ENCODE measurements at places on chromosomes 3 and 15.
A peak's percentile ranks its signal among the peaks of the same experiment; 100 is the strongest.

DNA sequence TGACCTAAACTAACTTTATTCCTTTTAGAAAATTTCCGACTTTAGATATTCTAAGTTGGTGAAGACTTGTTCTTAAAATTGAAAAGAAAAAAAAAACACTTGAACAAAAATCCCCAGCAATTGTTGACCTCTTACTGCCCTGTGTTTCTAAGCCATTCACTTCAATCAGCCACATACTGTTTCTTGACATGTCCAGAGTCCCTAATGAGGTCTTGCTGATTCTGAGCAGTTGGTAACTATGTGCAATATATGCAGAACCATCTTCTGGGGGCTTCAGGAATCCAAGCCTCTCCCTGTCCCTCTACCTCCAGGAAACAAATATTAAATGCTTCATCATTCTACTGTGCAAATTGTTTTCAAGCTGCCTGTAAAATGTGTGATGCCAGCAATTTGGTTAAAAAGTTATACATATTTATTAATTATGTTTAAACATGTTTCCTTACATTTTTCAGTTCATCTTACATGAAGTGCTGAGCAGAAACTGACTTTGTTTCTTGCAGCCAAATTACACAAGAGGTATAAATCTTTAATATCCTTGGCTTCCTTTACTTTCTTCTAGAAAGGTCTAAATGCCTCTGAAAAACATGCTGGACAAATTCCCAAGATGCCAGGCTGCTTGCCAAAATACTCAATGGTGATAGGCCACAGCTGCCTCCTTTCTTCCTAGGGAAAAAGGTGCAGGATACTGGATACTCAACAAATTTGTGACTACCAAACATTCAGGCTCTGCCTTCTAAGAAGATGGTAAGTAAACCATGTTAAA lies 19.8 kb upstream of the GYG1 start:
- DNase-seq: peak; percentile 30

DNA sequence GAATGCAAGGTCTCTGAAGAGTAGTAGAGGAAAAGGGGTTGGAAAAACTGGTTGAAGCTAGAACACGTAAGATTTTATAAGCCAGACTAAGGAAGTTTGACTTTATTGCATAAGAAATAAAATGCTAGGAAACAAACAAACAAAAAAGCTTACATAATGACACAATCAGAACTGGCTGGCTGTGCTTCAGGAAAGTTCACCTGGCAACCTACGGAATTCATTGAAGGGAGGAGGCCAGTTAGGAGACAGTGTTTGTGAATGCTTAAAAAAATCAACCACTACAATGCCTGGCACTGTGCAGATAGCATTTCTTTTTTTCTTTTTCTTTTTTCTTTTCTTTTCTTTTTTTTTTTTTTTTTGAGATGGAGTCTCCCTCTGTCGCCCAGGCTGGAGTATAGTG lies 1.9 kb upstream of the ICE2 start:
- DNase-seq: no peak

- peak; percentile 58 for DNase-seq
Measured at GRCh38 chr3:535566-536416, 339.2 kb downstream of the CHL1 start.

- DNase-seq: no peak
Measured at GRCh38 chr3:113057117-113057516, 66.3 kb downstream of the GTPBP8 start.

GRCh38 chr15:70093481-70094319 lies 4.0 kb downstream of the TLE3 start:
- DNase-seq: no peak

- peak; percentile 51 for DNase-seq
Measured at GRCh38 chr15:101458908-101459578, 30.5 kb downstream of the PCSK6 start.

DNA sequence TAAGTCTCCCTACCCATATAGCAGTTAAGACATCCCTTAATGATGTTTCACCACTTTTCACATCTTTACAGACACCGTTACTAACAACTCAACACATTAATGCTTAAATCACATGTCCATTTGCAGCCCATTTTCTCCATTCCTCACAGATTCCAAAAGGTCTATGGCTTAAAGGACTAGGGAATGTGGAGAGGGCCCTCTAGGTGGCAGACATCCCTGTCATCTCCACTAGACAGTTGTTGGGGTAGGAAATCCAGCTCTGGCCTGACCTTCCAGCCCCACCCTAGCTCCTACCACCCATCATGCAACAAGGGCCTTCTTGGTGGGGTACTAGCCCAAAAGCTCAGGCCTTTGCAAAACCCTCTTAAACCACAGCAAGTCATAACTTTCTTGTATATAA lies 25.2 kb downstream of the CPEB1 start:
- no peak for DNase-seq

DNA sequence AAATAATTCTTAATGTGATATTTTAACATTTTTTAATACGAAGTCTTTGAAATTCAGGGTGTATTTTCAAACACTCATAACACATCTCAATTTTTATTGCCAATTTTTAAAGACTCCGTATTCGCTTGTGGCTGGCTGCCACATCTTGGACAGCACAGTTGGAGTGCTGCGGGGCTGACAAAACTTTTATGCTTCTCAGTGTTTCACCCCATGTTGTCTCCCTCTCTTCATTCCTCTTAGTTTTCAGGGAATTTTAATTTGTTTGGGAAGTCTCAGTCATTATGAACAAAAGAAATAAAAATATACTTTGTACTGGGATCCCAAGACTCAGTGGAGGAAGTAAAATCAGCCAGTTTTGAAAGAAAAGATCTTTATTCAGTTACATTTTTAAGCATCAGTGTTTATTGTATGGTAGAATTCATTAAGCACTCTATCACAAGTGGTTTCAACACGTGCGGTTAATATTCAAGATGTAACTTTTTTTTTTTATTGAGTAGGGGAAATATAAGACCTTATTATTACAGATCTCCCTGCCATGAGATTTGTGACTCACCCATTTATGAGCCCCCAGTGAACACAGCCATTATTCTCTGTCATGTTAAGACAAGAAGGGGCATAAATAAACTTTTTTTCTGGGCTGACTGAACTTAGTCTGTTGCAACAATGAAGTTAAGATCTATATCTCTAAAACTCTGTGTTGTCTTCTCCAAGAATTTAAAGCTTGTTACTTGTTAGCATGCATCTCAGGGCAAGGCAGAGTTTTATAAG lies 26.8 kb downstream of the KAT2B start:
- DNase-seq: peak; percentile 74

GRCh38 chr3:147875498-147875897 lies 466.3 kb downstream of the ZIC1 start:
- DNase-seq: no peak

DNA sequence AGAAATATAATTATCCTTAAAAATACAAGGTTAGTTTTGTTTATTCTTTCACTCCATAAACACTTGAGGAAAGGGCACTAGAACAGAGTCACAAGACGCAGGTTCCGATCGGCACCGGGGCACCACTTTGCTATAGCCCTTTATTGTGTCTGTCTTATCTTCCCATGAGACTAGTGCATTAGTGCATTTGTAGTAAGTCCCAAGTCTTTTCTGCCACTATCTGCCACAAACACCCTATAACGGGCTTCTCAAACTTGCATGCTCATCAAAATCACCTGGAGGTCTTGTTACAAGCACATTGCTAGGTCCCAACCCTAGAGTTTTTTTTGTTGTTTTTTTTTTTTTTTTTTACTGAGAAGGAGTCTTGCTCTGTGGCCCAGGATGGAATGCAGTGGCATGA lies 213.1 kb downstream of the FOXP1 start:
- DNase-seq: no peak

DNA sequence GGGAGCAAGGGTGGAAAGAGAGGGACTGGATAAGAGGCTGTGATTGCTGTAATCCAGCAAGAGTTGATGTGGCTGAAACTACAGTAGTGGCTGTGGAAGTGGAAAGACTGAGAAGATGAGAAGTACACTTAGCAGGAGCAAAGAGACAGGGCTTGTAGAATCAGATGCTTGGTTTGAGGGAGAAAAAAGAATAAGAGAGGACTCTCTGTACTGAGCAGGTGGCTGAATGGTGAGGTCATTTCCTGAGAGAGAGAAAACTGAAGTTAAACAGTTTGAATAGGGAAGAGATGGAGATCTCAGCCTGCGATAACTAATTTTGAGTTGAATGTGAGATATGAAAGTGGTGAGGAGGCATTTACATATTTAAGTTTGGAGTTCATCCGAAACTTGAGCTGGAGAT lies 95.8 kb upstream of the SLC25A36 start:
- no peak for DNase-seq

GRCh38 chr3:150177673-150178381 lies 207.1 kb upstream of the PFN2 start:
- no peak for DNase-seq

- no peak for DNase-seq
Measured at GRCh38 chr3:114649331-114649730, 355.5 kb downstream of the TIGIT start.

DNA sequence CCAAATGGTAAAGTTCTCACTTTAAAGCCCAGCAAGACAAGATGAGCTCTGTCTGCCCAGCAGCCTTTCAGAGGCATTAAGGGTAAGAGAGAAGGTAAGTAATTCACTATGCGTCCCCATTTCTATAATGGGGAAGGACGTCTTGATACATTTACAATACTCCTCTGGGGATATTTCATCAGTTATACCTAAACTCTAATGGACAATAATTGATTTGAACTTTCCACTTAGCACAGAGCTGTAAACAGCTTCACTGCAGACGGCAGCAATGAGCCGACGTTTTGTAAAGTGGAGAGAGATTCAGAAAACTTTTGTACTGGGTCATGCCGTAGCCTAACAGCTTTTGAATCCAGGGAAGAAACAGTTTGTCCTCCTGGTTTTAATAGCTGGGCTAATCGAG lies 127.4 kb downstream of the TIGIT start:
- DNase-seq: no peak

DNA sequence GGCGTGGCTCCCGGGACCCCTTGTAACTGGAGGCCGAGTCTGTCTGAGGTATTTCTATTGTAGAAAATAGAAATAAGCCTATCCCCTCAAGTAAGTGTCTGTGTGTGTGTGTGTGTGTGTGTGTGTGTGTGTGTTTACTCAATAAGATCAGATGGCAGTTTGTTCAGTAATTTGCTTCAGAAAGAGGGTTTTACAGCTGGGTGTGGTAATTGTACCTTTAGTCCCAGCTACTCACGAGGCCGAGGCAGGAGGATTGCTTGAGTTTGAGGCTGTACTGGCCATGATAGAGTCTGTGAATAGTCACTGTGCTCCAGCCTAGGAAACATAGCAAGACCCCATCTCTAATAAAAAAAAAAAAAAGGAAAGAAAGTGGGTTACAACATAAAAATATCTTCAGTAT lies 8.7 kb downstream of the SPINT1 start:
- DNase-seq: no peak

- DNase-seq: peak; percentile 65
Measured at GRCh38 chr3:126986001-126986400, 3.1 kb downstream of the PLXNA1 start.

GRCh38 chr3:143326983-143327778 lies 207.6 kb downstream of the CHST2 start:
- DNase-seq: no peak

DNA sequence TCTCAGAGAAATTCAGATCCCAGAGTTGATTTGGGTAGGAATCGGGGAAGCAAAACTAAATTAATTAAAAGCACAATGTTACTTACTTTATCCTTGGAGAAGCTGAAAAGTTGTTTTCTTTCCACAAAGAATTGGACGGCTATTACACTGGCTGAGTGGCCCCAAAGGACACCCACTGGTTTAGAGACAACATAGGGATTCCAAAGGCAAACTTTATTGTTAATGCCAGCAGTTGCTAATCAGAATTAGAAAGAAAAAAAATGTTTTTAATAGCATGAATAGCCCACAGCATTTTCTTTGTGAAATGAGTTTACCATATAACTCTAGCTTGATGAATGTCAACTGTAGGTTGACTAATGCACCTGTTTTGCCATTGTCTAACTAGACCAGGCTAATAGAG lies 51.7 kb downstream of the WDR49 start:
- DNase-seq: no peak

DNA sequence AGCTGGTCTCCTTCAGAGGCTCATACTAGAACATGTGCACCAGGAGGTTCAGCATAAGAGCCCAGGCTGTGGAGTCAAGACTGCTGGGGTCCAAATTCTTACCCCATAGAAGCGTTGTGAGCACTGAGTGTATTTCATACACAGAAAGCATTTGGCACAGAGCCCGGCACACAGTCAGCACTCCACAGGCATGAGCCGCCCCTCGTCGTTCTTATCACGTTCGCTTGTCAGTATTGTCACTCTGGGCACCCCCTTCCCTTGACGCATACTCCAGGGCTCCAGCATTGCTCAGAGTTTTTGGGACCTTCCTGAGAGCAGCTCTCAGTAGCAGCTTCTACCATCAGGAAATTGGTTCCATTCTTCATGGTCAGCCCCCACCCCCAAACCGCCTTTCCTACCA lies 25.2 kb downstream of the CORO2B start:
- DNase-seq: no peak

DNA sequence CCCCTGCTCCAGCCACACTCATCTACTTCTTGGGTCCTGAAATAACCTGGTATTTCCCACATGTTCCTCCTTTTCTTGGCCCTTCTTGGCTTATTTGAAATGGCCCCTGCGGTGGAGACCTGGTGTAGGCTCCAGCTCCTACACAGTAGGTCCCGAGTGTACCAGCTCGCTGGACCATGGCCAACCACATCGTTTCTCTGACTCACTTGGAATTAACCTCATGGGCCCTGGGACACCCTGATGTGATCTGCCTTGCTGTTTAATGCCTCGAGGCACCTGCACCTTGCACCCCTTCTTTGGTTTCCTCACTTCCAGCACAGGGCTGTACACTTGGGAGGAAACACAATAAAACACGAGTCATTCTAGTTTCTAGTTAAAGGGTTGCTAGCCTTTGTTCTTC lies 60.3 kb downstream of the FEM1B start:
- DNase-seq: no peak

GRCh38 chr3:141240687-141241615 lies 9.3 kb downstream of the PXYLP1 start:
- no peak for DNase-seq

- no peak for DNase-seq
Measured at GRCh38 chr3:31064021-31064420, 169.6 kb upstream of the GADL1 start.

GRCh38 chr3:60114191-60114590 lies 1064.4 kb upstream of the CFAP20DC start:
- DNase-seq: no peak

DNA sequence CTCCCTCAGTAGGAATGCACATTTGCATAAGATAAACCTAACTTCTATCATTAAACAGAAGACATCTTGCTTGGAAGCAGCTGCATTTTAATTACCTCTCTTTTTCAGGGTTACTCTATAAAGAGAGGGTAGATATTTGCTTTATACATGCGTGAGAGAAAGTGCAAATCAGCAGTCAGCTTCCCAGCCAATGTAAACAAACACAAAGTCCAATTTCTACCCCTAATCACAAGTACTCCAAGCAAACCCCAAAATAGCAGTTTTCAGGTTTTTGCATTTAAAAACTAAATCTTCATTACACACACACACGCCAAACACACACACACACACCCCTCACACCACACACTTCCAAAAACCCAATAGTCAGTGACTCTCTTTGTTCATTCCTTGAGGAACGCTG lies 303.9 kb upstream of the ALCAM start:
- DNase-seq: no peak

- no peak for DNase-seq
Measured at GRCh38 chr15:44501768-44502366, 35.1 kb upstream of the EIF3J start.

Data from right cardiac atrium (tissue), 5 donors.